Amniotic stem cell (primary cell): ENCODE measurements at places on chromosomes 5 and 9.
A peak's percentile ranks its signal among the peaks of the same experiment; 100 is the strongest.

DNA sequence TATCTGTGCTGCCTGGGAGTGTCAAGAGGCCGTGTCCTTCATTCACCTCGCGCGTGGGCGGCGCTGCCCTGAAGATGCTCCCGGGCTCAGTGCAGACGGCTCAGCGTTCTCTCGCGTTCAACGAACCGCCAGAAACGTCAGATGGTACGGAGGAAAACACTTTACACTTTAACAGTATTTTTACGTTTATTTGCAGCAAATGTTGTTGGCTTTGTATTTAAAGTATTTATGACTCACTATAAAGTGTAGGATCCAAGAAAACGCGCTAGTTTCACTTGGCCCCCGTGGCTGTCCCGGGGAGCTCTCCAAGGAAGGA, 544 bp upstream of the ERCC6L2 start:
- no peak for DNase-seq

DNA sequence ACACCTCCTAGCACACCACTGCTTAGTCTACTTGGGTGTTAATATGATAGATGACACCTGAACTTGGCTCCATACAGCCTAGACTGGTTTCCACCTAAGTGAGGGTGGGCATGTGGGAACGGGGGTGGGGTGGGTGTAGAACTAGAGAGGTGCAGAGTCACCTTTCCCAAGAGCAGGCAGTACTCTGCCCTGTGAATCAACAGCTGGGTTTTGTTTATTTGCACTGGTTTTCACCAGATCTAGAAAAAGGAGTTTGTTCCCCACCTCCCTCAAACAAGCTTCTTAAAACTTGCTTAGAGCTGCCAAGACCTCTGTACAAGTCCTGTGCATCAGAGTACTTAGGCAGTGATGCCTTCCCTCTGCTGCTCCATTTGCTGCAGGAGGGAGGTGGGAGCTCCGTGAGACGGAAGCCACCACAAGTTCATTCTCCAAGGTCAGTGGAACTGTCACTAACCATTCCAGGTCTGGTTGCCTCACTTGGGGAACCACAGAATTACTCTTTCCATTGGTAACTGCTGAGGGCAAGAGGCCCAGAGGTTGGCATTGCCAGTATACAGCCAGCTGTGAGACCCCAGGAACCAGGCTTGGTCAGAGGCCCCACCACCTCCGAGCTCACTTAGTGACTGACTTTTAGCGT, 163.5 kb downstream of the NR3C1 start:
- DNase-seq = no peak

- DNase-seq = no peak
Measured at GRCh38 chr9:1637401-1637800, 377.7 kb upstream of the SMARCA2 start.

GRCh38 chr9:4170231-4170630, 129.6 kb downstream of the GLIS3 start:
- no peak for DNase-seq

DNA sequence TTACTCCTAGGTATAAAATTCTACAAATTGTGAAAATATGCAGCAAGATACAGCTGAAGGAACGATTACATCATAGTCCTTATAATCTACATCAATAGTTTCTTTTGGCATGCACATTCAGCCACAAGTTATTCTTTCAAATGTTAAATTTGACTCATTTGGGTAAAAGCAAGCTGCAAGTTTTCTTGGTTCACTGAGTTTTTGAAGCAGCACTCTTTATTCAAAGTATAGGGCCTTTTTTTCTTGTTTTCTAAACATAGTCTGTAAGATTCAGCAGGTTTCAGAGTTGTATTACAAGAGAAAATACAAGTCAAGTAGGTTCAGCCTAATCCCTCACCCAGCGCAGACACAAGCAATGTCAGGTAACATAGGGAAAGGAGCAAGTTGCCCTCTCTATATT, 981.5 kb downstream of the PTPRD start:
- DNase-seq = no peak

GRCh38 chr9:94909250-94909894, 182.9 kb downstream of the AOPEP start:
- no peak for DNase-seq

GRCh38 chr5:177276886-177277285, 26.6 kb downstream of the RAB24 start:
- no peak for DNase-seq

GRCh38 chr5:4544049-4544670, 596.0 kb upstream of the ADAMTS16 start:
- DNase-seq = no peak

GRCh38 chr5:155134130-155134529, 120.6 kb downstream of the KIF4B start:
- no peak for DNase-seq

DNA sequence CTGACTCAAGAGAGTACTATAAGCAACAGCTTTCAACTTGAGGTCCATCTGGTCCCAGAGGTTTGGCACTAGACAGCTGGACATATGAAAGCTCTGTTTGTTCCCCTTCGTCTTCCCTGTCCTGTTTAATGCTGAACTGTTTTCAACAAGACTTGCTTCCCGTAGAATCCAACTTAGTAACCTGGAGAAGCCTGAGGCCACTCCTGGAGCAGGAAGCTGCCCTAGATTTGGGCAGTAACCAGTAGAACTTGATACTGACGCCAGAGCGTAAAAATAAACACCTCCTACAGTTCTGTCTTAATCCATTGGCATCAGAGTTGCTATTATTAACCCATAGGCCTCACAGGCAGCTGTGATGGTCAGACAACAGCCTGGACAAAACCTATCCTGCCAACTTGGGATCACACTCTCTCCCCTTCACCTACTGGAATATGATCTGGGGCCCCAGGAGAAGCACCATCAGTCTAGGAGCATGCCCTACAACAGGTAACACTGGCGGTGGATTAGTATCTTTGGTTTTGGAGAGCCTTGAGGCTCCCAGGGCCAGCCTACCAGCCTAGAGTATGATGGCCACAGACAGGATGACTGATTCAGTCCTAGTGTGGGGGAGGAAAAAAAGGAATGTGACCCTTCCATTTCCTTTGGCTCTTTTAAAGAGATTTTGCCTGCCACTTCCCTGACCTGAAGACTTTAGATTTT, 29.2 kb downstream of the RUSC2 start:
- no peak for DNase-seq

GRCh38 chr9:70677055-70677735, 262.7 kb upstream of the KLF9 start:
- no peak for DNase-seq

GRCh38 chr5:125484742-125485641, 738.6 kb upstream of the ZNF608 start:
- peak; percentile 88 for DNase-seq

DNA sequence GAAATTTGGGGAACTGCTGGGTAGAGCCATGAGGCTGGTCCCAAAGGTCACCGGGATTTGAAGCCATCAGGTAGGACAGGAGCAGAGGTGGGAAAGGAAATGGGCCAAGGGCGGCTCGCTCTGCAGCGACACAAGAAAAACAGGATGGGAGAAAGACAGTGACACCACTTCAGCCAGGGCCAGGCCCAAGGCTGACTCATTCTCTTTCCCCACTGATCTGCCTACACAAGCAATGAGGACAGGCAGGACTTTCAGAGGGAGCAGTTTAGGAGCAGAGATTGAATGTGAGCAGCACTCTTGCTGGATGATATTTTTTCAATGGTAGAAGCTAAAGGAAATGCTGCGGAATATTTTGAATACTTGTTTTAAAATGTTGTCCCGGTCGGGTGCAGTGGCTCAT, 3.5 kb downstream of the RUFY1 start:
- DNase-seq = no peak

- no peak for DNase-seq
Measured at GRCh38 chr9:120714846-120715388, 647 bp upstream of the MEGF9 start.

GRCh38 chr9:132641216-132641615, 28.6 kb downstream of the DDX31 start:
- DNase-seq = no peak

DNA sequence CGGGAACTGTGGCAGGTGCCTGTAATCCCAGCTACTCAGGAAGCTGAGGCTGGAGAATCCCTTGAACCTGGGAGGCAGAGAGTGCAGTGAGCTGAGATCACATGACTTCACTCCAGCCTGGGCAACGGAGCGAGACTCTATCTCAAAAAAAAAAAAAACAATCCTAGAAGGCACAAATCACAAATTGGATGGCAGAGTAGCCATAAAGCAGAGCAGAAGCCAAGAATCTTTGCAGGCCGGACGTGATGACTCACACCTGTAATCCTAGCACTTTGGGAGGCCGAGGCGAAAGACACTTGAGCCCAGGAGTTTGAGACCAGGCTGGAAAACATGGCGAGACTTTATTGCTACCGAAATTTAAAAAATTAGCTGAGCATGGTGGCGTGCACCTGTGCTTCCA, 9.2 kb upstream of the FUBP3 start:
- peak; percentile 3 for DNase-seq

GRCh38 chr9:117145811-117146490, 268.9 kb downstream of the ASTN2 start:
- DNase-seq = no peak

- DNase-seq = no peak
Measured at GRCh38 chr5:164306662-164307061, 801.2 kb downstream of the MAT2B start.

- no peak for DNase-seq
Measured at GRCh38 chr5:158080112-158080511, 221.2 kb upstream of the CLINT1 start.

- DNase-seq = no peak
Measured at GRCh38 chr5:116632890-116633289, 58.3 kb upstream of the SEMA6A start.

GRCh38 chr9:137114220-137114612, 317 bp downstream of the DPP7 start:
- DNase-seq = no peak

DNA sequence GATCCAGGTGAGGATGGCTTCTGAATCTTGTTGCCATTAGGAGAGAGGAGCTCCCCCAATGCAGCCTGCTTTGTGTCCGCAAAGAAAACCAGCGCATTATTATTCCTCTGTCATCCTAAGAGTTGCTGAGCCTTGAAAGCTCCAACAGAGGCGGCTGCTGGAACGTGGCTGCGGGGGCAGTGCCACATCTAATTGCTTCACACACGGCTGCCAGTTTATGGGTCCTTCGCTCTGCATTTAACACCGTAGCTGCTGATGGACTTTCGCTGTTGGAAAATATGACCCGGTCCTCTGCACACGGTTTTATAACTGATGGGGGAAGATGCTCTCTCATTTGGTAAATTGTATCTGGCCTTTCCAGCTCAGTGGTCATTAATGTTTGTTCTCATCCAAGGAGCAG, 38.0 kb downstream of the ZNF622 start:
- no peak for DNase-seq

DNA sequence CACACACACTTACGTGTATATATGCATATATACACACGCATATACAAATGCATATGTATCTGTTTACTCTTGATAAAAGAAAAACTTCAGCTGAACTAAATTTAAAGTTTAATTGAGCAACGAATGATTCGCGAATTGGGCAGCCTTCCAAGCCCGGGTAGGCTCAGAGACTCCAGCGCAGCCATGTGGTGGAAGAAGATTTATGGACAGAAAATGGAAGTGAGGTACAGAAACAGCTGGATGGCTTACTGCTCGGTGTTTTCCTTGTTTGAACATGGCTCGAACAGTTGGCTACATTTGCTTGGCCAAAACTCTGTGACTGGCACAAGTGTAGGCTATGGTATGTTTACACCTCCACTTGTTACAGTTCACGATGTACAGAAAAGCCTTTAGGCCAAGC, 239.3 kb upstream of the PRDM9 start:
- no peak for DNase-seq

GRCh38 chr9:110021891-110022290, 186.1 kb downstream of the C9orf152 start:
- no peak for DNase-seq

DNA sequence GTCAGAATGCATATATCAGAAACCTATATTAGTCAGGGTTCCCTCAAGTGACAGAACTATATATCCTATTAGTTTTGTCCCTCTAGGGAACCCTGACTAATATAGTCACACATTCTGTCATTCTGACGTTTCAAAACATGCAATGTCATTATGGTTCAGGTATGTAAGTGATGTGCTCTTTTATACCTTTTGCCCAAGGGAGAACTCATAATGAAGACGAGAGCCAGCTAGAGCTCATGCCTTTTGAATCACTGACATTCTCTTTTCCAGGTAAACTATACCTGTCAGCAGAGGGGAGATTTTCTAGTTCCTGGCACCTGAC, 576.7 kb downstream of the LRRC70 start:
- DNase-seq = no peak

- DNase-seq = no peak
Measured at GRCh38 chr5:155850370-155850769, 476.6 kb upstream of the SGCD start.

- DNase-seq = no peak
Measured at GRCh38 chr9:122857815-122858214, 29.4 kb upstream of the PDCL start.

DNA sequence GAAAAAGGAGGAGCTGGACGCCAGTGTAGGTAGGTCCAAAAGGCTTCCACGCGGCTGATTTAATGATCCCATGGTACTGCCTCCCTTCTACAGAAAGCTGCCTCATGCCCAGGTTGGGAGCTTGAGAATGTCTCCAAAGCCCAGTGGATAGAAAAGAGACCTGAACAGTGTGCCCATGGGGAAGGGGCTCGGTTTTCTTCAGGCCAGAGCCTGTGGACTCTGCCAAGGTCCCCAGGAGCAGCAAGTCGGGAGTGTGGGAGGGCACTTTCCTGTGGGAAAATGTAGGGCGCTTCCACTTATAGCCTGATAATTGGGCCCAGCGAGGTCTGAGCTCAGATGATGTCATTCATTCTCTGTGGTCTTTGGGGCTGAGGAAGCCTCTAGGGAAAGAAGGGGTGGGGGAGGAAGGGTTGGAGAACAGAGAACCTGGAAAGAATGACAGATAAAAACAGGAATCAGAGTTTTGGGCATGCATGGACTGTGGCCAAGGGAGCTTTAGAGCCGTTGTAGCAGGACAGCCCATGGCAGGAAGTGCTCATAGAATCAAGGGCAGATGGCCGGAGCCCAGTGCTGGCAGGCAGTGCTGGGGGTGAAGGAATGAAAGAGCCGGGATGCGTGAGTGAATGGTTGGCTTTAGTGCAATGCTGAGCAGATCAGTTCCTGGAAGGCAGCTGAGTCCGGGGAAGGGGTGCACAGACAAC, 42.5 kb upstream of the SH3PXD2B start:
- peak; percentile 15 for DNase-seq

GRCh38 chr9:79073201-79073600, 498.6 kb upstream of the TLE4 start:
- no peak for DNase-seq

DNA sequence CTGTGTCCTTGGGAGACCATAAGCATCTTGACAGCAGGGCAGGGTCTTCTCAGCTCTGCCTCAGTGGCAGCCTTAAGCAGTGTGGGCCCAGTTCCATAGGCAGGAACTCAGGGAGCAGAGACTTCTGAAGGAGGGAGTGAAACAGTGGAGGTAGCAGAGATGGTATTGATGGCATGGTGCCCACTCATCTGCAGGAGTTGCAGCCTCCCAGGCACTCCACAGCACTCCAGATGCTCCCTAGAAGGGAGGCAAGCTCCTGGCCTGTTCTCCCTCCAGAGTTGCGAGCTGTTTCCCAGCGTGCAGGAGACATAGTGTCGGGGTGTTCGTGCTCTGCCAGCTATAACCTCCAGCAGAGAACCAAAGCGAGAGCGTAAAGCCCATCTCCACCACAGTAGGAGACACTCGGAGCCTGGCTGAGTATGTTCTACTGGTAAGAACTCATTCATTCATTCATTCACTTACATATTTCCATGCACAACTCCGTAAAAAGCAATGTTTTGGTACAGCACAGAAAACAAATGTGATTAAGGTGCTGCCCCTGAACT, 31.4 kb upstream of the UNC5A start:
- DNase-seq = no peak

GRCh38 chr5:106459541-106459940, 1211.2 kb downstream of the EFNA5 start:
- DNase-seq = no peak
